SW 1271 (cell line): ENCODE measurements at places on chromosomes 1 and 21.

- no peak for DNase-seq
These were observed 73.7 kb upstream of the NRIP1 start for GRCh38 chr21:15138490-15138889.

GRCh38 chr1:162919034-162919433, 58.1 kb upstream of the CCDC190 start:
- DNase-seq = no peak

DNA sequence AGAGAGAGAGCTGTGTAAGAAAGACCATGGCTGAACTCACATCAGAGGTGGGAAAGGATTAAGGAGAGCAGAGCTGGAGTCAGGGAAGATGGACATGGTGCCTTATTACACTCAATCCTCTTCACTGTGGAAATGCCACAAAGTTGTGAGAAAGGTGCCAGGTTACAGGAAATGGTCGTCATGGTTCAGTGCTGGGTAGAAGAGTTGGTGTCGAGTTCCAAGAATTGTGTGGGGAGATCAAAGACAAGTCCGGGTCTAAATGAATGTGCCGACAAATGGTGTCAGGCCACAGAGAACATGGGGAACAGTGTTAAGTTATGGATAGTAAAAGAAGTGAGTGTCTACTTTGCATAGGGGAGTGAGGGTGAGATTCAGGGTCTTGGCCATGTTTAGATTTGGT, 40.9 kb downstream of the LAMC2 start:
- no peak for DNase-seq

DNA sequence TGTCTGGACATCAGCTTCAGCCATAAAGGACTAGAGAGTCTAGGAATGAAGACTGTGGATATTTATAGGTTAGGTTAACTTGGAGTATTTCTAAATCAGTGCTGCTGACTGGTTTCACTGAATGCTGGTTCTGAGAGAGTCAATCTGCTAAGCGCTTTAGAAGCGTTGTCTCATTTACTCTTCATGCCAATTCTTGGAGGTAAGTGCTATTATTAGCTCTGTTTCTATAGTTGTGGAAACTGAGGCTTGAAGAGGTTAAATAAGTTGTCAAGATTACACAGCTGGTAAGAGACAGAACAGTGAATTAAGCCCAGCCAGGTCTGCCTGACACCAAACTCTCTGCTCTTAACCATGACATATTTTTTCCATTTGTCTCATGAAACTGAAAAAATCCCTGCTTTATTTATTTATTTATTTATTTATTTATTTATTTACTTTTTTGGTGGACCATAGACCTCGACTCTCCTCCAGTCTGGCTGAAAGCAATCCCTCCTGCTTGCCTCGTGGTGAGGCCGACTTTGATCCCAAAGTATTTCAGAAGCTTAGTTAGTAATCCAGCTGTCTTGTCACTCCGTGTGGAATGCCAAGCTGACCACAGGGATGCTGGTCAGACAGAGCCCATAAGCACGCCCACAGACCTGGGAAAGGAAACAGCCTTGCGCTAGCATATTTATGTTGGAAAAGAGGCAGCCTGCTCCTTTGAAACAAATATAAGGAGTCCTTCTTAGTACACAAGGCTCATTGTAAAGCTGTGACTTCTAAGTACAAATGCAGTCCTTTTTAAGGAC, 16.9 kb downstream of the NTMT2 start:
- DNase-seq = no peak
